Body of pancreas (tissue), 4 donors: ENCODE measurements at places on chromosomes 4 and X. TPM values are rescaled to one million over a fixed set of nuclear protein-coding genes. Genes with fewer than 3 reads are reported as not detected.

DNA sequence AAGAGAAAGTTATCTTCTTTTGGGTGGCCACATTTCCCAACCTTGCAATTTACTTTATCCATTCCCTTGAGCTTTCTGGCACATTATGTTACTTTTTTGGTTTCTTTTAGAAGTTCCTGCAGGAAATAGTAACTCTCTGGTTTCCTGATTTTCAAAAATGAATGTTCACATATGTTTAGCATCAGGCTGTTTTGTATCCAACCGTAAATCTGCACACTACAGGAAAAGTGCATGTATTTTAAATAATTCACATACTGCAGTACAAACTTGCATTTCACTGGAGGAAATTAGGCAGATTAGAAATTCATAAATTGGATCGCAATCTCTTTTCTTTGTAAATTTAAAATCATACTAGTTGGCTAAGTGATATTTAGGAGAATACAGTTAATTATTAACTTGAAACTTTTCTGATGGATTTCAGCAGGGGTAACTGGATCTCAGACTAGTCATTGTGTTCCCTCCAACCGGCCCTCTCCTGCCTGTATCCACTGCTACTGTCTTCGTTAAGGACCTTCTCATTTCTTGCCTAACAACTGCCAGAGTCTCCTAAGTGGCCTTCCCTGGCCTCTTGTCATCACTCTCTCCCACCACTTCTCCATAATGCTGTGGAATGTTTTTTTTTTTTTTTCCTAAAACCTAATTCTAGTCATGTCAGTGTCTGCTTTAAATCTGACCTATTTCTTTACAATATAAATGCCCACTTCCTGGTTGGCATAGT is 137.2 kb downstream of the UNC5C start:
- DNase-seq = no peak

- peak; percentile 13 for DNase-seq
Observed at GRCh38 chr4:152063621-152064240, 302.9 kb upstream of the GATB start.

GRCh38 chr4:68572653-68573170 is 3.4 kb downstream of the UGT2B17 start:
- no peak for DNase-seq

GRCh38 chrX:13448941-13449340 is 120.5 kb upstream of the EGFL6 start:
- DNase-seq = no peak

SLITRK2 gene
- total RNA-seq = not detected

SSX4B gene
- not detected for total RNA-seq

NALF2 gene
- 0.66 TPM for total RNA-seq

SPIN2A gene
- total RNA-seq = 0.99 TPM

TBX22 gene
- total RNA-seq = not detected

MCF2 gene
- total RNA-seq = 0.78 TPM

- peak; percentile 87 for DNase-seq
Observed at GRCh38 chr4:99723612-99724011, 66.0 kb upstream of the C4orf54 start.

DNA sequence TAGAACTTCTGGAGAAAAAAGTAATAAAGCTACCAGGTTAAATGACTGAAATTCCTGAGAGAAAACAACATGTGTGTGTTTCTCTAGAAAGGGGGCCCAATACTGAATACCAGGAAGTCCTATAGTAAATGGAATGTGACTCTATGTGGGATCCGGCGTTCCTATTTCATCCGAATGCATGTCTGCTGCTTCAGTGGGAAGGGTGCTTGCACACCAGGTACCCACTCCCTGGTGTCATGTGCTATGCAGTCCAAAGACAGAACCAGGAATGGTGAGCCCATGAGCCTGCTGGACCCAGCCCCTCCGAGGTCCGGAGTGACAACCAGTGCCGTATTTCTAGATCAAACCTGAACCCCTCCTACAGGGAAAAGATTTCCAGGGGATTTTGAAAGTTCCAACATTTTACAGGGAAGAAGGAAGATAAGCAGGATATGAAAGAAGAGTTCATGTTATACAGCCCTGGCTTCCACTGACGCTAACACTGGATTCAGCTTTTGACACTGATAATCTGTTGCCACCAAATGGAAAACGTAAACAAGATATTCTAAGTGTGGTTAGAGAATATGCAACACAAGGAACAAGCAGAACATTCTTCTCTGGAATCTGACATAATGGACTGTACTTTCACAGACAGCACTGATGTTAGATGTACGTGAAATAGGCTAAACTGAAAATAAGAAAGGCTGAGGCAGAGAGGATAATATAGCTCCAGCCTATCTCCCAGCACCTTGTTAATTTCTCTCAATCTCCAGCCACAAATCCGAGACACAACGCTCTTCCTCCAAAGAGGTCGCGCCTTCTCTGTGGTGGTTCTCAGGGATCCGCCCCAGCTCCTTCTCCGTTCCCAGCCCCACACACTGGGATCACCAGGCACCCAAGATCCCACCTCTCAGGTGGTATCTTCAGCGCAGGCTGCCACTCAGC is 725 bp upstream of the CXCL1 start:
- no peak for DNase-seq

GRCh38 chr4:93092765-93093164 is 735.8 kb upstream of the ATOH1 start:
- DNase-seq = no peak
